Stimulated activated CD4-positive, alpha-beta T cell treated with anti-CD3 and anti-CD28 coated beads, TNF-alpha, amount 100 ng/mL, for 48 hours (primary cell): ENCODE measurements at places on chromosomes 16 and 17.

DNA sequence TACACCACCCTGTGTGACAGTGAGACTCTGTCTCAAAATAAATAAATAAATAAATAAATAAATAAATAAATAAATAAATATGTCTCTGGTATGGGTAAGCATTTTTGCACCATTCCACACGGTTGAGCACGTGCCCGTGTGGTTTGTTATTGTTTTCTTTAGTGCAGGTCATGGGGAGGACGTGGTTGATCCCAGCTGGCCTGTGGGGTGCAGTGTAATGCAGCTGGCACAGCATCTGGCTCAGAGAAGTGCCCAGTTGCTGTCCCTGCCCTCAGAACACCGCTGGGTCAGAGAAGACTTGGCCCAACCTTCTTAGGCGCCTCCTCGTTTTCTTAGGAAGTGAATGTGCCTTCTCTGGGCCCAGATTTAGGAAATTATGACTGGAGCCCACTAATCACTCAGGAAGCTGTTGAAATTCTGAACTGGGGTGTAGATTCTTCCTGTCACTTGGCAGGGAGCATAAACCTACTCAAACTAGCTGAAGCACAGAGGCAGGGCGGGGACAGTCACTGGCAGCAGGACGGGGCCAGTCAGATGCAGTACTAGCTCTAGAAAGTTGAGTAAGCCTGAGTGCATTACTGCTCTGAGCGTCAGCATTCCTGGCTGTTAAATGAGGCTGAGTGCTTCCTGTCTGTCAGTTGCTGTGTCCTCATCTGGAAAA lies 85.9 kb downstream of the SNX29 start:
- no peak for DNase-seq

- DNase-seq: no peak
These were observed 38.6 kb downstream of the ARHGAP27 start for GRCh38 chr17:45394091-45394490.

DNA sequence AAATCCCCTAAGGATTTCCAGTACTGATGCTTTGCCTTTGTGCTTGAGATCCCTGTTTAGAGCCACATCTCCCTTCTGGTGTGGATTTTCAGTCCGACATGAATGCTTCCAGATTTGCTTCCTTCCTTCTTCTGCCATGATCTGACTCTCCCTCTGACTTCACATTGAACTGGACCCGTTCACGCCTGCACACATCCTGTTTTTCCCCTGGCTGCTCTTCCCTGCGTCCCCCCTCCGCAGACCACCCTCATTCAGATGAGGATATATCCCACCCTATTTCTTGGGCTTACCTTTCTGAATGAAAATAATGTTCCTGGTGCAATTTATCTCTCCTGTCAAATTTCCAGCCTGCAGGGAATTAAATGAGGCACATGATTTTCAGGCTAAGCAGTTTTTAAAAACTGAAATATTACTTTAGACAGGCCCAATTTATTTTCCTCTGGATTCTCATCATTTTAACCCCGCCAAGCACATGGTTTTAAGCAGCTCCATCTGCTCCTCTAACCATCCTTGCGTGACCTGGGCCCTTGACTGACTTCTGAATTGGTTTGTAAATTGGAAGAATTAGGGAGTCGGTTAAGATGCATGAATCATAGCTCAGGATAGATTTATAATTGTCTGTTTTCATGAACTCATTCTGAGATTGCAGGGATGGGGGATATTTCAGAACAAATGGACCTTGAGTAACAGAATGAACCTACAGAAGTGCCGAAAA lies 59.2 kb downstream of the BMERB1 start:
- DNase-seq: no peak

DNA sequence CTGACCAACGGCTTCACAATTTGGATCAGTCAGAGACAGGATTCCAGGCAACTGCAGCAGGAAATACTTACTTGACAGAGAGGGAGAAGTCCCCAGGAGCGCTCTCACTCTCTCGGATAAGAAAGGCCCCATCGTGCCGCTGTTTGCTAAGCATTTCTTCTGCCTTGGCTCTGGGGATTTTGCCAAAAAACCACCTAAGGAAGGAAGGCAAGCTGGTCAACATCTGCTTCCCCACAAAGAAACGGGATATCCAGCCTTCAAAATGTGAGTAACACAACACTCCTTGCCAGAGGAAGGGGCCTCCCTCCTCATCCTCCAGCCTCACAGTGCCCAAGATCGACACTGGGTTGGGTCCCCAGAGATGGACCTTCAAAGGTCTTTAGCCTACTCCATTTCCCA lies 36.6 kb upstream of the SLC25A19 start:
- no peak for DNase-seq

DNA sequence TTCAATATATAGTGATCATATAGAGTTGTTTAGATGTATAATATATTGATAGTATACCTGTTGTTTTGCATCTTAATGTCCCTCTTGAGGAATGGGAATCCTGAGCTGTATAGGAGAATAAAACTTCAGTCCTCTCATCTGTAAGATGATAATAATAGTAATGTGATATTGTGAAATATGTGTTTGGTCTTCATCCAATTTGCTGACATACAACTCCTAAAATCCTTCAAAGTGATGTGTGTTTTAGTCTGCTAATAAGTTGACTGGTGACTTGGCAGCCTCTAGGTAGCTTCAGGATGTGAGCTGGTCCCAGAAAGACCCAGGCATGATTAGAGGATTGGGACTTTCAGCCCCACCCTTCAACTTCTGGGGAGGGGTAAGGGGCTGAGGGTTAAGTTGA lies 22.8 kb upstream of the NFAT5 start:
- DNase-seq: no peak

GRCh38 chr17:75888484-75888883 lies 8.3 kb downstream of the TRIM65 start:
- DNase-seq: no peak

- no peak for DNase-seq
These were observed 214.5 kb upstream of the CIBAR2 start for GRCh38 chr16:85326794-85327181.

GRCh38 chr16:58110571-58111301 lies 18.4 kb downstream of the CFAP20 start:
- no peak for DNase-seq

GRCh38 chr17:19645734-19646201 lies 2.8 kb upstream of the ALDH3A2 start:
- DNase-seq: peak; percentile 32

DNA sequence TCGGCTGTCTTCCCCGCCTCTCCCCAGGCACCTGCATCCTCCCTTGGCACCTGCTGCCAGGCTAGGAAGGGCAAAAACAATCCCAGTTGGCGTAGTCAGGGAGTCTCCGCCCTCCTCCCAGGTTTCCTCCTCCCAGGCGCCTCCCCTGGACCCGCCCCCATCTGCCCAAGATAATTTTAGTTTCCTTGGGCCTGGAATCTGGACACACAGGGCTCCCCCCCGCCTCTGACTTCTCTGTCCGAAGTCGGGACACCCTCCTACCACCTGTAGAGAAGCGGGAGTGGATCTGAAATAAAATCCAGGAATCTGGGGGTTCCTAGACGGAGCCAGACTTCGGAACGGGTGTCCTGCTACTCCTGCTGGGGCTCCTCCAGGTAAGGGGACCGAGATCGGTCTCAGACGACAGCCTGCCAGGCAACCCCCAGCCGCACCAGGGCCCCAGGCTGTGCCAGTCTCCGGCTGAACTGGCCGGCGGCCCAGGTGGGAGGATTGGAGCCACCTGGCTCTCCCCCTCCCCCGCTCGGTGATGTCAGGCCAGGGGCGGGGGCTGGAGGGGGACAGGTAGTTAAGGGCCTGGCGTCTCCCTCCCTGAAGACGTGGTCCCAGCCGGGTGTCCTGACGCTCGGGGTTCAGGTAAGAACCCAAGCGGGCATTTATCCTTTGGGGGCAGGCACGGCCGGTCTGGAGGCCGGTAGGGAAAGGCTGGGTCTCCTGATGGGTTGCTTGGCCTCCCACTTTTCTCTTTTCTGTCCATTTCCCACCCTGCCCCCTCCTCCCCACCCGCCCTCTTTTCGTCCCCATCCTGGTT lies at the start of gene GRB7:
GRB7 (plus strand) TSS at position 179 of the 808 bp plus-strand sequence. CDS start 4,364 bp downstream, outside the sequence.
- DNase-seq: no peak

GRCh38 chr16:67364600-67365235 lies 28.6 kb downstream of the TPPP3 start:
- DNase-seq: no peak

DNA sequence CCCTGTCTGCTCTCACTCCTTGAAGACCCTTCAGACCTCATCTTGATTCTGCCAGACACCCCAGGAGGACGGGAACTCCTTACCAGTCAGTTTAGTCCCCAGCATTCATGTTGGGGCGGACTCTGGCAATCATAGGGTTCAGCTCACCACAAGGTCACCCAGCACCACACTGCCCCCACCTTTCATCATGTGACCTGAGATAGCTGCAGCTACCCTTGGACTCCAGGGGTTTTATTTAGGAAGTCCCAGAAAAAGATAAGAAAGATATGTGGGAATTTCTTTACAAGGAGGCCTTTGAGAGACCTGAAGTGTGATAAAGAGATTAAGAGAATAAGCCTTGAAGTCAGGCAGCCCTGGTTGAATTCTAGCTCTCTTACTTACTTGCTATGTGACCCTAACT lies 59.8 kb upstream of the NLK start:
- DNase-seq: no peak

- DNase-seq: no peak
These were observed 28.9 kb upstream of the ZNF750 start for GRCh38 chr17:82868715-82869131.

GRCh38 chr17:35973333-35974260 lies 7.7 kb downstream of the CCL16 start:
- no peak for DNase-seq

DNA sequence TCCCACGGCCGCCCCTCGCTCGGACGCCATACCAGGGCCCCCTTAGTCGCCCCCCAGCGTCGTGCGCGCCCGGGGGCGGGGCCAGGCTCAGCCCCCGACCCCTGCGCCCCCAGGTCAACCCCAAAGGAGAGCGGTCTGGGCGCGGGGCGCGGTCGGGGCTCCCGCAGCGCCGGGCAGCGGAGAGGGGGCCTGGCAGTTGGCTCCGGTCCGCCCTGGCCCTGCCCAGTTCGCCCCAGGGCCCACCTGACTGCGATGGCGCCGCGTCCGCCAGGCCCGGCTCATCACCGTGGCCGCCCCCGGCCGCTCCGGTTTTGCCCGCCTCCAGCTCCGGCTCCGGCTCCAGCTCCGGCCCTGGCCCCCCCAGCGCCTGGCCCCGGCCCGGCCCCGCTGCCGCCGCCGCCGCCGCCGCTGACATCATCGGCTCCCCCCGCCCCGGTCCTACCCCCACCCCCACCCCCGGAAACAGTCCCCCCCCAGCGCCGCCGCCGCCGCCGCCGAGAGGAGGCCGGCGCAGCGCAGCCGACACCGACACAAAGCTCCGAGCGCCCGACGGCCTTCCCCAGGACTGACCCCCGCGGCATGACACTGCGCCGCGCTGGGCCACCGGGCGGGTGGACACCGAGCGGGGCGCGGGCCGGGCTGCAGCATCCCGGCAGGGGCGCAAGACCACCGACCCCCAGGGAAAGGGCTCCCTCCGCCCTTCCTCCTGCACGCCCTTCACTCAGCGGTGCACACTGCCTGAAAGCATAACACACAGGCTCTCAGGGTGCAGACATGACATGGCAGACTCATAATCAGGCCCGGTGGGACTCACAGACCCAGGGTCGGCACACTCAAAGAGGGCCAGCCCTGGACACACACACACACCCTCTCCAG lies at the start of gene ZBTB4:
ZBTB4 (minus strand) TSS at position 419 of the 876 bp plus-strand sequence. CDS start 12,830 bp downstream, outside the sequence.
- DNase-seq: no peak

- no peak for DNase-seq
These were observed at the start of gene NPB for GRCh38 chr17:81902023-81902652. TSS of gene NPB (plus strand) at chr17:81902238. CDS start at chr17:81902278, 40 bp downstream.

DNA sequence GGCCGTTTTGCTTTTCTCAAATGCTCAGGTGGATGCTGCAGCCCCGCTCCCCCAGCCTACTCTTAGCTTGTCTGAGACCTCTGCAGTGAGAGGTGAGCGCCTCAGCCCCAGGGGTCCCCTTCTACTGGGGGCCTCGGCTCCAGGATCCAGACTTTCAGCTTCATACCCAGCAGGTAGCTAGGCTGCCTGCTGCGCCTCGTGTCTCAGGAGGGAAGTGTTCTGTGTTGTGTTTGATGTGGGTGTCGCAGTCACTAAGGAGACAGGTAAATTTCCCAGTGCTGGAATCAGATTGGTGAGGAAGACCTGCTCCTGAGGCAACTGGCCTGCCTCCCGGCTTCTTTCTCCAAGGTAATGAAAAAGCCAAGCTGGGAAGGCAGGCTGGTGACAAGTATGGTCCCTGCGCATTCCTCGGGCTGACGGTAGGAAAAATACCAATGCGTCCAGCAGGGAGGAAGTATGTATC lies 604.0 kb upstream of the SALL1 start:
- DNase-seq: no peak

- DNase-seq: no peak
These were observed 117.7 kb downstream of the USP22 start for GRCh38 chr17:20925091-20925490.

DNA sequence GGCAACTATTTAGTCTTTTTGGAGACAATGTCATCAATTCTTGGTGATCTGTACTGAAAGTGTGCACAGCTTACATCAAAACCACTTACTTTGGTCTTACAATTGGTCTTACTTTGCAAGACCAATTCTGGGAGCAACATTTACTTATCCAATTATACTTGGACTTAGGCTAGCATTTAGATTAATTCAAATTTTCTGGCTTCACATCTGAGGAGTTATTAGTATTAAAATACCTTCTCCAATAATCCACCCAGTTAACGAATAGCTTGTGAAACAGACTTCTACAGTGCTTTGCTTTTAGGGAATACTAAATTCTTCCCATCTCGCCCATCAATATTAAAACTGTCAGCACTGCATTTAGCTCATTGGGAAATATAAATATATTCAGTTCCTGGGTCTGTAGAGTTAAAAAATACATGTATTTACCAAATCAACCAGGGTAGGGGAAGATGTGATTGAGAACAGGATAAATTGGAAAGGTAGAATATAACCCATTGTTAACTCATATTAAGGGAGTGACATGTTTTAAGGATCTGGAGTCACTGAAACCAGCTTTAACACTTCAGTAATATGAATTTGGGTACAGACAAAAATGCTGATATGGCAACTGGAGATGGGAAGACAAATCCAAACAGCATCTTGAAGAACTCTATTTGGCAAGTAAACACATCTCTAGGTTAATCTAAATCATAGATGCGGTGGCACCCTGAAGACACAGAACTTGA lies 9.2 kb upstream of the VEZF1 start:
- DNase-seq: no peak

DNA sequence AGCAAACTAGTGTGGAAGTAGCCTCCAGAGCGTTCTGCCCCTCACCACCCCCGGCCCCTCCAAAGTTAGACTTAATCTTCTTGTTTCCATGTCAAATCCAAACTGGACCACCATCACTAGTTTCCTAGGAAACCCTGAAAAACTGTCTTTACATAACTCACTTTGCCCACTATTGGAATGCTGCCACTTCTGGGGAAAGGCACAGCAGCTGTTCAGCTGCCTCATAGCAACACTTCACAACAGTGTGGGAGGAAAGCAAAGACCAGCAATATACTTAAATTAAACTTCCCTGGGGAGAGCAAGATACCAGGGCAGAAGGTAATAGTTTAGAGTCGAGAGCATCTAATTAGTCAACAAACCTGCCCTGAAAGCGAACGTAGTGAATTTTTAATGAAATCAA lies 452.2 kb downstream of the KCNJ2 start:
- DNase-seq: no peak

- DNase-seq: no peak
These were observed 763 bp downstream of the ZKSCAN2 start for GRCh38 chr16:25256695-25257469.

- no peak for DNase-seq
These were observed 11.4 kb downstream of the IGFBP4 start for GRCh38 chr17:40454613-40454995.
